Stimulated activated CD8-positive, alpha-beta memory T cell treated with anti-CD3 and anti-CD28 coated beads, Interleukin-7, amount 100 ng/mL, for 1 hour (primary cell): ENCODE measurements at places on chromosomes 11 and 22.

GRCh38 chr11:15107730-15108515, 6.8 kb upstream of the INSC start:
- no peak for DNase-seq

DNA sequence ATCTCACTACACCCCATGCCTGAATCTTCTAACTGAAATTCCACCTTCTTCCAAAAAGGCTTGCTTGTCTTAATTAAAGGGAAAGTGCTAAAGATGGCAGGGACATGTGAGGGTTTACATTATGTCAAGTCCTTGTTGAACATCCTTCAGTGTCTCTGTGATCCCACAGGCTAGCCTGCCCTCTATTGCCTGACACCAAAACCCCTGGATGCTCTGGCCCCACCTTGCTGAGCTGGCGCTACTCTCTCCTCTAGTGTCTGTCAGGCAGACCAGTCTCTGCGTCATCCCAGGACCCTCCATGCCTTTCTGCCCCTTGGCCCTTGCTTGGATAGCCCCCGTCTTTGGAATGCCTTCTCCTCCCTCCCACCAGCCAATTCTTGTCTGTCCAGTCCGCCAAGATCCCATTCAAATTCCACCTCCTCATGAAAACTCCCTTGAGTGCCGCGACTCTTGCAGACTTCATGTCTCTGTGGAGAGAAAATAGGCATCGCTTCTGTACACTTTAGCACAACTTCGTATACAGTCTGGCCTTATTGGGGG, 69.3 kb downstream of the PKNOX2 start:
- DNase-seq, result no peak

DNA sequence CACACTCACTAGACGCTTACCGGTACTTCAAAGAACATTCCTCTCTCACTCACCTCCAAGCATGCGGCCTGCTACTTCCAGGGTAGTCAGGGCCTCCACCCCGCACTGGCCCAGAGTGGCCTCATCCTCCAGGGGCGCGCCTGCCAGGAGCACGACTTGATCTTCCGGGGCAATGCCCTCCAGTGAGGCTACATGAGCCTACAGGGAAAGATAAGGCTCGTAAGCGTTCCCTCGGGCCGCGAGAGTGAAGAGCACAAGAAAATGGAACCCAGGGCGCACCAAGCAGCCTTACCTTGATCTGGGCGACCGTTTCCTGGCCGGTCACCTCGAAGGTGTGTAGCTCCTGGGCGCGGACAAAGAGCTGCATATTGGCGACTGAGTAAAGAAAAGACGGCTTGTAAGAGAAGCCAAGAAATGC, 478 bp downstream of the FAU start:
- no peak for DNase-seq

DNA sequence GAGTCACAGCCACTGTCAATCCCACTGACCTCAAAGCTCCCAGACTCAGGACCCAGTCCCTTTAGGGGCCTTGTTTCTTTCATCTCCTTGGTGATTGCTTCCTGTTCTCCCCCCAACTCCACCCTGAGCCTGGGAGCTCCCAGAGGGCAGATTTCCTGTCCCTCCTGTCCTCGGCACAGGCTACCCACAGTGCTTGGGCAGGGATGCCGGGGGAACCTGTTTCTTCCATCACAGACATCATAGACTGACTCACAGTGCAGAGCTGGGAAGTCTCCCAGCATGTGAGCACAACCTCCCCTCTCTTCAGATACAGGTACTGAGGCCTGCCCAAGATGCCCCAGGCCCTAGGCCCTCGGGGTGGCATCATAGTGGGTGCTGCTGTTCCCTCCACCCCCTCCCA, 16.6 kb downstream of the TRIM29 start:
- no peak for DNase-seq

GRCh38 chr11:91350931-91351330, 873.7 kb upstream of the FAT3 start:
- no peak for DNase-seq

DNA sequence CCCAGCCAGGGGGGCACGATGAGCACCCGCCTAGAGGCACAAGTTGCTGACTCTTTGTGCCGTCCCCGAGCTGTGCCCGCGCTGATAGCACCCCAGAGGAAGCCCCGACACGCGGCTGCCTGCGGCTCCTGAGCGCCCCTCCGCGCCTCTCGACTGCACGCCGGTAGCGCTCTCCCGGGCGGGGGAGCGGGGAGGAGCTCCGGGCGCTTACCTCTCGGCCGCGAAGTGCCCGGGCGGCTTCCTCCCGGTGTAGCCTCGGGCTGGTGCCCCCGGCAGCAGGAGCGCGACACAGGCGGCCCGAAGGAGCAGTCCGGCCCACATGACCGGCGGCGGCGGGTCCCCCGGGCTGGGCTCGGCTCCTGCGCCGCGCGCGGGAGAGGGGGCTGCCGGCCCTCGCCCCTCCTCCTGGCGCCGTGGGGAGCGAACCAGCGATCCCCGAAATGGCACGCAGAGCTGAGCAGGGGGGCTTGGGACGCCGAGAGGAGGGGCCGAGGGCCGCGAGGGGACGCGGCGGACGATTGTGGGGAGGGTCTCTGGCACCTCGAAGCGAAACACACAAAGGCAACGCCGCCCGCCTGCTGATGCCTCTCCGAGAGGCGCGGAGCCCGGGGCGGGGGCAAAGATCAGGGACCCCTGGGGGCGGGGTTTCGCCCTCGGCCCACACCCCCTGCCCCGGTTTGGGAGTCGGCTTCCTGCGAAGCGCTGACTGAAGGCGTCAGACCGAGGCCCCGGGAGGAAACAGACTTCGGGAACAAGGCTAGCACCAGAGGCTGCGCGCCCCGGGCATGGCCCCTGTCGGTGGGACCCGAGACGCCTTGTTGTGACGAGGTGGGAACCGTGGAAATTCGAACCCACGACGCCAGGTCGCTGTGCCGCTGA, at the start of gene VWCE:
Gene VWCE (minus strand): TSS at position 600 of the 879 bp plus-strand sequence. CDS start 279 bp downstream, at position 321.
- DNase-seq, result peak; percentile 37

GRCh38 chr11:110797453-110797852, 85.2 kb upstream of the ARHGAP20 start:
- DNase-seq, result no peak

DNA sequence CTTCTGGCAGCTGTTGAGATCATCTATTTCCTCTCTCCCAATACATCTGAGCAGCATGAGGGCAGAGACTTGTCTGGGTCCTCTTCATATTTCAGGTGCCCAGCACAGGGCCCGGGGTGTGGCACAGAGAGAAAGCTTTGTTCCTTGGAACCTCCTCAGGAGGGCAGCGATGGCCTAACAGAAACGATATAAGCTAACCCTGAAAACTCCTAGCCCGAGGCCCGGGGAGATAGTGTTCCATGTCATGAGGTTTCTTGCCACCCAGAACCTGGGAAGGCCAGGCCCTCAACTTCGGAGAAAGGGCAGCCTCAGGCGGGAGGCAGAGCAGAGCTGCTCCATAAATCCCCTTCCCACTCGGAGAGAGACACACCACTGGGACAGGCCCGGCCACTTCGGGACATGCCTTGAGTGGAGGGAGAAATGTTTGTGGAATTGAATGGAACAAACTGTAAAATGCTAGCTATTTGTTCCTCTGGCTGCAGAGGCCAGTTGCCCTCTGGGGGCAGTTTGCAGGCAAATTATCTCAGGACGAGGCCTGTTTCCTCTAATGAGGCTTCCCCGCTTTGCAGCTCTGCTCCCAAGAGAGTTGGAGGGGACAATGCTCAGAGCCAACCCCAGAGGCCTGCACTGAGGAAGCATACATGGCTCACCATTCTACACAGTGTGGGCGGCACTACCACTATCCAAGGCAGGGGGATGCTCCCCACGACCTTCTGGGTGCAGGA, 11.6 kb downstream of the ARRB1 start:
- no peak for DNase-seq

- no peak for DNase-seq
Measured at GRCh38 chr11:93573184-93573583, 30.0 kb upstream of the SMCO4 start.

- DNase-seq, result no peak
Measured at GRCh38 chr22:21443735-21444421, 23.3 kb upstream of the TMEM191C start.

- DNase-seq, result no peak
Measured at GRCh38 chr22:39215426-39216142, 29.2 kb downstream of the PDGFB start.

DNA sequence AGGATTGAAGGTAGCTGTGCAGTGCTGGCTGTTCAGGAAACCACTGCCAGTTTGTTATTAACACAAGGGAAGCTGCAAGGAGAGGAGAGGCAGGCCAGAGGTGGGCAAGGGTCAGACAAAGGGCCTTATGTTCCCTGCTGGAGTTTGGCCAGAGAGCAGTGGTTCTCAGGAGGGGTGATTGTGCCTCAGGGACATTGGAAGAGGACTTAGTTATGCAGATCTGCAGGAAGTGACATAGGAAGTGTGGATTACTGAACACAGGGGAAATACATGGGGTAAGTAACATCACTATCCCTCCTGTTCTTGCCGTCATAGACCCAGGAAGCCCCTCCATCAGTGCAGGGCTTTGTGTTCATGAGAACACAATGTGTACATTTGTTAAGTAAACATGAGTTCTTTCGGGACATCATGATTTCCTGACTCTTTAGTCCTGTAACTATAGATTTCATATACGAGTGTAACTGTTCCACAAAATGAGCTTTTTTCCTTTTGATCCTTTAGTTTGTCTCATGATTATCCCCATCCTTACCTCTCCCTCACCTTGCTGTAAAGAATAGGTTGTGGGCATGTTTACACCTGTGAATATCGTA, 5.9 kb downstream of the SRRD start:
- no peak for DNase-seq

- DNase-seq, result no peak
Measured at GRCh38 chr22:30865656-30866055, 102.9 kb downstream of the MORC2 start.

GRCh38 chr11:92852229-92852628, 117.2 kb upstream of the MTNR1B start:
- no peak for DNase-seq

DNA sequence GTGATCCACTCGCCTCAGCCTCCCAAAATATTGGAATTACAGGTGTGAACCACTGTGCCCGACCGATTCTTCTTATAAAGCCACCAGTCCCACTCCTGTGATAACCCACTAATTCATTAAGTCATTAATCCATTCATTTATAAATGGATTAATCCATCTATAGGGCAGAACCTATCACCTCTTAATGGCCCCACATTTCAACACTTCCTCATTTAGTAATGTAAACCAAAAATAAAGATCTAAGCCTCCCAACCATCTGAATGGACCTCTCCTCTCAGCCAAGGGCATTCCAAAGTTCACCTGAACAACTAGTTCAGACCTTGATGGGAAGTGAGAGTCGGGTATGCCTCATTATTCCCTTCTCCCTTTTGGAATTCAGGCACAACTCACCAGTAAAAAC, 9.9 kb upstream of the MRPL11 start:
- DNase-seq, result no peak

DNA sequence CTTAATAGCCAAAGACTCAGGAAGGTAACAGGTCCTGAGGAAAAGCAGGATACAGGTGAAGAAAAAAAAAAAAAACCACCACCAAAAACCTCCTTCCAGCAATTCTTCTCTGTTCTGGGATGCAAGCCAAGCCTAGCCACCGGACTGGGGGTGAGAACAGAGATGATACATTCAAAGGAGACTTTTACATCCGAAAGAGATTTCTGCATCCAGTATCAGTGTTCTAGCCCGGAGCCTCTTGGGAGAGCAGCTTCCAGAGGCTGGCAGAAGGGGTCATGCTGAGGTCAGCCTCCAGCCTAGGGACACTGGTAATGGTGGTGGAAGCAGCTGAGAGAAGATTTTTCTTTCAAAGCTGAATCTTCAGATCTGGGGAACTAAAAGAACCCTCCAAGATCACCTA, 76.2 kb downstream of the KCNC1 start:
- no peak for DNase-seq

DNA sequence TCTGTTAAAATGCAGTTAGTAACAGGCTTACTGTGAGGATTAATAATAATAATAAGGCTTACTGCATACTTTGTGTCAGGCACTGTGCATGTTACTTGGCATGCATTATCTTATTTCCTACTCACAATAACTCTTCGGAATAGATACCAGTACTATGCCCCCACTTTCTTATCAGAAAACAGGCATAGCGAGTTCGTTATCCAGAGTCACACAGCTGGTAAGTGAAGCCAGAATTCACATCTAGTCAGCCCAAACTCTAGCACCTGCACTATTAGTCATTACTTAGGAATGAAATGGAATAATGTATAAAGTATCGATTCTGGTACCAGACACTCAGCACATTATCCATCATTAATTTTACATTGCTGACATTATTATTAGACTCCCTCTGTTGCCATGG, 155.7 kb upstream of the BLID start:
- no peak for DNase-seq

DNA sequence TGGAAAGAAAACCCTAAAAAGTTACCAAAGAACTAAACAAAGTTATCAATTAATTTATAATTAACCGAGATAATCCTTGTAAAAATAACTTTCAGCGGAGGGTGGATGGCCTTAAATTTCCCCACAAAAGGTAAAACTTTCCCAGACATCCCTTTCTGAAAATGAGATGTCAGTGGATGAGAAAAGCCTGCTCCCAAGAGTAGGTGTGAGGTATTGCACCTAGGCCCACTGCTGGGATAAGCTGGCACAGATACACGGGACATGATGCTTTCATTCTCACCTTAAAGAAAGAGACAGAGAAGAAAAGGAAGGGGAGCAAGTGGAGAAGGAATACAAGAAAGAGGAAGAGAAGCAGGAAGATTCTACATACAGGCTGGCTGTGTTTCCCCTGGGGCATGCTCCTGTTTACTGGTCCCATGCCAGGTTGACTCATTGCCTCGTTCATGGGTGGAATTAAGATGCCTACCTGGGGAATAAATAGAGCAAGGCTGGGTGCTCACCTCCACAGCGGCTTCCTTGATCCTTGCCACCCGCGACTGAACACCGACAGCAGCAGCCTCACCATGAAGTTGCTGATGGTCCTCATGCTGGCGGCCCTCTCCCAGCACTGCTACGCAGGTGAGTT, at the start of gene SCGB2A2:
Gene SCGB2A2 (plus strand): TSS at position 505 of the 625 bp plus-strand sequence. CDS start 59 bp downstream, at position 564.
- no peak for DNase-seq

GRCh38 chr11:13277768-13278608, at the start of gene BMAL1:
BMAL1 (plus strand) TSS chr11:13277790; CDS start chr11:13354309, 76,519 bp downstream.
- DNase-seq, result peak; percentile 13

- DNase-seq, result no peak
Measured at GRCh38 chr22:37500745-37501609, 14.8 kb upstream of the MFNG start.

- DNase-seq, result no peak
Measured at GRCh38 chr11:64078284-64078683, 42.6 kb downstream of the FLRT1 start.

DNA sequence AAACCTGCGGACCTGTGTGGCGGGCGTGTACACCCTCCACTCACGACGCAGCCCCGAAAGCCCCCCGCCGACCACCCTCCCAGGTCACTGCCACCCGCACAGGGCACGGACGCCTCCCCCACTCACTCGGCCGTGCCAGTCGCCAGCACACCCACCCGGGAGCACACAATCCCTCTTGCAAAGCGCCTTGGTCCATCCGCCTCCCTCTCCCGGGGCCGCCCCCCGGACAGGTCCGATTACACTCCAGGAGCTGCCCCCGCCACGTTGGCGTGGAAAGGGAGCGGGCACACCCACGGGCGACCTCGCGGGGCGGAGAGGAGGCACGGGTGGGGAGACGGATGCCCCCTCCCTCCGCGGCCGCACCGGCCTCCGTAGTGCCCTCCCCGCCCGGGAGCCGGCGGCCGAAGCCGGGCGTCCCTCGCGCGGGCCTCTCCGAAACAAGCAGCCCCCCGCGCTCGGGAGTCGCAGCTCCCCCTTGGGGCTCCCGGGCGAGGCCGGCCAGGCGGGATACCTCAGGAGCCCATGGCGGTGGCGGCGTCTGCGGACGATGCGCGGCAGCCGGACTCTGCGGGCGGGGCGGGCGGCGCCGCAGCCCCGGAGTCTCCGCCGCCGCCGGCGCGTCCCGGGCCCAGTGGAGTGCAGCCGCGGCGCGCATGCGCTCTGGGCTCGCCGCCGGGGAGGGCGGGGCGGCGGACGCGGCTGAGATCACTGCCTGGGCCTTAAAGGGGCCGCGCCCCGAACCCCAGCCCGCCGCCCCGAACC, at the start of gene TMEM184B:
Gene TMEM184B (minus strand): TSS at position 638 of the 762 bp plus-strand sequence. CDS start 25,049 bp downstream, outside the sequence.
- DNase-seq, result peak; percentile 57
